ENCODE measurements at places on chromosomes 12 and 14. TPM values are rescaled to one million over a fixed set of nuclear protein-coding genes. Genes with fewer than 3 reads are reported as not detected.

The PRH2 gene
- total RNA-seq = 0.50 TPM

The VSX2 gene
- total RNA-seq = not detected

The LPAR5 gene
- 0.12 TPM for total RNA-seq

The DEPDC4 gene
- total RNA-seq = 3.2 TPM

The CRADD gene
- total RNA-seq = 15.4 TPM

The POTEG gene
- total RNA-seq = not detected

The SHMT2 gene
- 374 TPM for total RNA-seq

The SIRT4 gene
- 2.4 TPM for total RNA-seq

The TMCC3 gene
- total RNA-seq = 11.8 TPM

The NRIP2 gene
- 0.22 TPM for total RNA-seq

The CEBPE gene
- not detected for total RNA-seq

The KRT85 gene
- total RNA-seq = not detected

The JPH4 gene
- total RNA-seq = not detected
